ENCODE measurements at places on chromosomes 3 and 15.
A peak's percentile ranks its signal among the peaks of the same experiment; 100 is the strongest.

- DNase-seq, result no peak
These were observed 235.3 kb upstream of the MRPL3 start for GRCh38 chr3:131738095-131738494.

GRCh38 chr15:34023907-34024306 is 15.1 kb downstream of the AVEN start:
- DNase-seq, result no peak

DNA sequence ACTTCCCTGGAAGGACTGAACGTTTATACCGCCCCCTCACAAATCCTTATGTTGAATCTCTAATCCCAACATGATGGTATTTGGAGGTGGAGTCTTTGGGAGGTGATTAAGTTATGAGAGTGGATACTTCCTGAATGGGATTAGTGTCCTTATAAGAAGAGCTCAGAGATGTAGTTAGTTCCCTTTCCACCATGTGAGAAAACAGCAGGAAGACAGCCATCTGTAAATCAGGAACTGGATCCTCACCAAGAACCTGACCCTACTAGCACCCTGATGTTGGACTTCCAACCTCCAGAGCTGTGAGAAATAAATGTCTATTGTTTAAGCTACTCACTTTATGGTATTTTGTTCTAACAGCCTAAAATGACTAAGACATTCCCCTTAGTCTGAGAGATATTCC is 33.3 kb upstream of the SACM1L start:
- DNase-seq, result no peak

DNA sequence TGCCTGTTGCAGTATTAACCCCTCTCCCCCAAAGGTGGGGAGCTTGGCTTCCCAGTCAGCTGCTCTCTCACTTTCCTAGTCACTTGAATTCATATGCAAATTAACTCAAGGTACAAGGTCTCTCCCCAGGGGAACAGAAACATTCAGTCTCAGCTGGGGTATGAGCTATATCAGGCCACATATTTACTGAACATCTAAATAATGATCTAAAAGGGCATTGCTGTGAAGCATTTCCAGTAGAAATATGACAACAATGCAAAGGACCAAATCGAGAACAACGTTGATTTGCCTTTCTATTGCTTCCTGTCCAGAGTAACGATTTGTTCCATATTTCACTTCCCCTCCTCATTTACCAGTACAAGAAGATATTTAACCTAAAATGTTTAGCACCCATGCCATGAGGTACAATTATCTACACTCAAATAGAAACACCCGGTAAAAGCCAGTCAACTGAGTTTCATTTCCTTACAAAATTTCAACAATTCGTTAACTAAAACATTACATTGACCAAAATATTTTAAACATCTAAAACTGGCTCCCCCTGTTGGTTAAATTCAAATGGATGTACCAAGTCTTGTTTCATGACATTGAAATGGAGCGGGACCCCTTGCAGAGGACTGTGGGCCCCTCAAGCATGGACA is 36.5 kb upstream of the KLHL6 start:
- no peak for DNase-seq

GRCh38 chr15:74917676-74918075 is 11.0 kb upstream of the FAM219B start:
- DNase-seq, result no peak

DNA sequence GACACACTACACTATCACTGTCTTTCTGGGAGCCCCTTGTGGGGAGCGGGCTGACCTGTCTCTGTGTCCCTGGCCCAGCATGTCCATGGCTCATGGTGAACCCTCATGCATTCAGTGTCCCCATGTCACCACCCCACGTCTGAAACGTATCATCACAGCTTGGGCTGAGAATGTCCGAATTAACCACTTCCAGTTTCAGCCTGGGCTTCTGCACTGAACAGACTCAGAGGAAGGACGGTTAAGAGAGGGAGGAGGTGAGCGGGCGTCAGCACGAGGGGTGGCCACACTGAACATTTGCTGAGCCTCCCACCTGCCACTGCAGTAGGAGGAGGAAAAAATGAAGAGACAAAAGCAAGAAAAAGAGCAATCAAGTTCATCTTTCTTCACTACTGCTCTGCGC is 30.5 kb downstream of the ATP2B2 start:
- DNase-seq, result no peak

- no peak for DNase-seq
These were observed 4.3 kb upstream of the FGD5 start for GRCh38 chr3:14814411-14814871.

DNA sequence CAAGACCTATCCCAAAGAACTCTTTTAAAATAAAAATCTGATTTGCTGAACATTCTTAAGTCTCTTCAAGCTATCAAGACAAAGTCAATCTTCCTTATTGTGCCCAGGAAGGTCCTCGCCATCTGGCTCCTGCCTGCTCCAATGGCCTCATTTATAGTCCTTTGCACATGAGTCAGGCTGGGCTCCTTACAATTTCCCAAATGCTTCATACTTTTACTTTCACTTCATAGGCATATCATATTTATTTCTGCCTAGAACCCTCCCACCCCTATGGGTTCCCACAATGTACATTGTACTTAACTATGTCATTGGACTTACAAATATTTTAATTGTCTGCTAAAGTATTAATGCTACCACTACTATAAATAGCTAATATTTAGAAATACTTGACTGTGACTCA is 9.1 kb downstream of the THRB start:
- no peak for DNase-seq

- DNase-seq, result peak; percentile 1
These were observed 55.9 kb upstream of the PLCL2 start for GRCh38 chr3:16828815-16829214.

- no peak for DNase-seq
These were observed 86.3 kb upstream of the RASGRP1 start for GRCh38 chr15:38650936-38651327.

- DNase-seq, result no peak
These were observed 16.3 kb downstream of the ECT2 start for GRCh38 chr3:172766718-172767405.

DNA sequence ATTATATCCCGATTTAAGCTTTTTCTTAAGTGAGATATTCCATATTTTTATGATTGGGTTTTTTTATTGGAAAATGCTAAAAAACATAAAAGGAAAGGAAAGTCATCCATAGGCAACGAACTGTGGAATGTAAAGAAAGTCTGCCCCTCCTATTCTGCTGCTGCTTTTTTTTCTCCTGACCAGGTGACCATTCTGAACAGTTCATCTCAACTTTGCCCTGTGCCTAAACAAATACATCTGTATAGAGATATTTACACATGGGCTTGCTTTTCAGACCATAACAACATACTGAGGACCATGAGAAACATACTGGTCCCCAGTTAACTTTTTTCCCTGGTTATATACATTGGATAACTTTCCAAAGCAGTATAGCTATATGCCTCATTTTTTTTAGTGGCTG is 18.9 kb upstream of the MLF1 start:
- DNase-seq, result no peak

- no peak for DNase-seq
These were observed 226.9 kb upstream of the MRPL3 start for GRCh38 chr3:131729643-131730017.

DNA sequence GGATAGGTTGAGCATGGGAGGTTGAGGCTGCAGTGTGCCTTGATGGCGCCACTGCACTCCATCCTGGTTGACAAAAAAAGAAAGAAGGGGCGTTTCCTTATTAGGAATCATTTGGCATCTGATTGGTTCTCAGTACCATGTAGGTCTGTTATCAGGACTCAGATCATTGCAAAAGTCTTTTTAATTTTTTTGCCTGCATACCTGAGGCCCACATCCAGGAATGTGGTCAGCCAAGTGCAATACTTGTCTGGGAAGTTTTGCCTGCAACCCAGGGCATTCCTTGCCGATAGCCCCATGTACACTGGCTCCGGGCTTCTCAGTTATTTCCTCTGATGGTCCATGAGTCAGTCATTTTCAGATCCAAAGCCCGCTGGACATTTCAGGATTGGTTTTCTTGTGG is 50.1 kb upstream of the CRTC3 start:
- no peak for DNase-seq

- no peak for DNase-seq
These were observed 7.5 kb downstream of the ZNF592 start for GRCh38 chr15:84755736-84756527.

DNA sequence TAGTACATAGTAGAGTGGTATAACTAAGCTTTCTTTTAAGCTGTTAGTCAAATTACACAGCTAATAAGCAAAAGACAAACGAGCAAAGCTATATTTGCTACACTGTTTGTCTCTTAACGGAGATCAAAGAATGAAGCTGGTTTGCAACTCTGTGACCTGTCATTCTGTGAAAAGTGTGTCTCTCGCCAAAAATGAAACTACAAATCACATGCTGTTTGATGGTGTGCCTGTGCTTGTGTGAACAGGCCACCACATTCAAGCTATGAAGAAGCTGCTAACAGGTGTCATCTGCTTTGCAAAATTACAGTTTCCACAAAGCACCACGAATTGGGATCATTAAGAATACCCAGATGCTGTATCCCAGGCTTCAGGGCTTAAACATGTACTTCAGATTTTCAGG is 667.8 kb upstream of the NAALADL2 start:
- no peak for DNase-seq

DNA sequence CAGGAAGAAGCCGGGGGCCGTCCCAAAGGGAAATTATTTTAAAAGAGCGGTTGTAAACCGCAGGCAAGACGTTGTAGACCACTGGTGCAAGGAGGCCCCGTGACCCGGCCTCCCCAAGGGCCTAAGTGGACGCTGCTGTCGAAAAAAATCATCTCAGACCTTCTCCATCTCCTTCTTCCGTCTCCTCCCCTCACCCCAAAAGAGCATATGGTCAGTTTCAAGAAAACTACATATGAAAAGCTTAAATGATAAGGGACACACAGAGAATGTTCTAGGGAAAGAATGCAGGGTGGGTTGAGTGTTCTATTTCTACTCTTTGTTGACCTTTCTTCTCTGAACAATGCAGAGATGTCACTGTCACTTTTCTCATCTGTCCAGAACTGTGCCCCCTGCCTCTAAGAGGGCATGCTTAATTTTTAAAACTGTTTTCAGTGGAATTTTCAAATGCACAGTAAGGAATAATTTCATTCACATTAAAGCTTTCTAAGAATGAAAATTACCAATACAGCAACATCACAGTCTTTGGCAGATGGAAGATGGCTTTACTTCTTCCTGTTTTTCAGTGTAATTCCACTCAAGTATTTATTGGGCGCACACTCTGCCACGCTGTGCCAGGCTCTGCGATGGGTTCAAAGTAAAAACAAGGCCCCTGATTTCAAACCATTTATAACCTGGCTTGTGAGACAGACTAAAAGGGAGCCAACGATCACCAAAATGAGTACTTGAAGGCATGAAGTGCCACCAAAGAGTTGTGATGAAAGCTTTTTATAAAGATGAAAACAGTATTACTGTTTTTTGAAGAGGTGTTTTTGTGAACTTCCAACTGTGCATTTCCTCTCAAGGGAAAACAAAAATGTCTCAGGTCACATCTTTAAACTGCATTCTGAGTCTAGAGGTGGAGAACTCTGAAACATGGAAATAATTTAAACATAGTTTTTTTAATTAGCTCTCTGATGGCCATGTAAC is 891 bp upstream of the TOP2B start:
- DNase-seq, result no peak

GRCh38 chr15:60576515-60576914 is 97.6 kb upstream of the ICE2 start:
- DNase-seq, result no peak

DNA sequence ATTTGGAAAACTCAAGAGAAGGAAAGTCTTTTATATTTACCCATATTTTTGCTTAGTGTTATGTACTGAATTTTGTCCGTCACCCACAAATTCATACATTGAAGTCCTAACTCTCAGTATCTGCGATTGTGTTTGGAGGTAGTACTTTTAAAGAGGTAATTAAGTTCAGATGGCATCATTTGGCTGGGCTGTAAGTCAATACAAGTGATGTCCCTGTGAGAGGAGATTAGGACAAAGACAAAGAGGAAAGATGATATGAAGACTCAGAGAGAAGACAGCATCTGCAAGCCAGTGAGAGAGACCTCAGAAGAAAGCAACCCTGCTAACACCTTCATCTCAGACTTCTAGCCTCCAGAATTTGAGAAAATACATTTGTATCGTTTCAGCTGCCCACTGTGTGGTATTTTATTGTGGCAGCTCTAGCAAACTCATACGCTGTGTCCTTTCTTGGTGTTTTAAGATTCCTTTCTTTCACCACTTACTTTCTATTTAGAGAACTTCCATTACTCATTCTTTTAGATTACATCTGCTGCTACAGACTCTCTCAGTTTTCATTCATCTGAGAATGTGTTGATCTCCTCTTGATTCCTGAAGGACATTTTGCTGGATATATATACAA is 17.0 kb downstream of the LRCH3 start:
- no peak for DNase-seq

DNA sequence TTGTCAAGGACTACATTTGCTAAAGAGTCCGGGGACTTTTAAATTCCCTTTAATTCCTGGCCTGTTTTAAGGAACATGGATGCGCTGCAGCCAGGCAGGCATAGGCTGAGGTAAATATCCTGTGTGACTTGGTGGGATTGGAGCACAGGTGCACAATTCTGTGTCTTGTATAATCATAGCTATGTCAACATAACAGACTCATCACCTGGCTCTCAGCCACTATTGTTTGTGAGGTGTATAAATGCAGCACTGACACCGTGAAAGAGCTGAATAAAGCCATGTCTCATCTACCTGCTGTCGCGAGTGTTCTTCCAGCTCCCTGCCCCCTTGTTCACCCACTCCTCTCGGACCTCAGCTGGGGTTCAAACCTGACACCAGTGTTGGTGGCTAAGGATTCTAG is 109.7 kb downstream of the MFSD1 start:
- no peak for DNase-seq

GRCh38 chr3:196688349-196688748 is 23.7 kb downstream of the CEP19 start:
- DNase-seq, result no peak

- no peak for DNase-seq
These were observed 32.4 kb upstream of the ALCAM start for GRCh38 chr3:105334138-105334882.
